ENCODE measurements at places on chromosomes 11 and 22.

GRCh38 chr11:128956401-128957201, 13.9 kb upstream of the TP53AIP1 start:
- DNase-seq: peak; percentile 38

DNA sequence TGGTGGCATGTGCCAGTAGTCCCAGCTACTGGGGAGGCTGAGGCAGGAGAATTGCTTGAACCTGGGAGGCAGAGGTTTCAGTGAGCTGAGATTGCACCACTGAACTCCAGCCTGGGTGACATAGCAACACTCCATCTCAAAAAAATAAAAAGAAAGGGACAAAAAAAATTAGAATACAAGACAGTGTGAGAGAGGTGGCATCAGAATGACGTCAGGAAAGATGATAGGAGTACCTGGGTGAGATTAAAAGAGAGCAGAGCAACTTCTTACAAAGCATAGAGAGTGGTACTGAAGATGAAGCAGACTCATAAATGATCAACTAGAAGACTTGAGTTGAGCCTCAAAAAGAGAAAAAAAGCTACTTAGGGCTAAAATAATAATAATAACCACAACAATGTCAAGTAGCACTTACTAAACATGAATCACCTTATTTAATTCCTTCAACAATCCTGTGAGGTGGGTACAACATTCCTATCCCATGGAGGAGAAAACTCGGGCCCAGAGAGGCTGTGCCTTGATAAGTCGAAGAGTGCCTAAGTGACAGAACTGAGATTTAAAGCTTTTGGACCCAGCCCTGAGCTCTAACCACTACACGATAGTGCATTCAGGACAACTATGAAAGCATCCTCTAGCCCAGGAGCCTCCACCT, 5.2 kb upstream of the SLN start:
- DNase-seq: no peak

GRCh38 chr11:102493524-102493923, 37.0 kb downstream of the MMP7 start:
- no peak for DNase-seq

GRCh38 chr11:77136074-77136473, 8.0 kb downstream of the MYO7A start:
- no peak for DNase-seq

DNA sequence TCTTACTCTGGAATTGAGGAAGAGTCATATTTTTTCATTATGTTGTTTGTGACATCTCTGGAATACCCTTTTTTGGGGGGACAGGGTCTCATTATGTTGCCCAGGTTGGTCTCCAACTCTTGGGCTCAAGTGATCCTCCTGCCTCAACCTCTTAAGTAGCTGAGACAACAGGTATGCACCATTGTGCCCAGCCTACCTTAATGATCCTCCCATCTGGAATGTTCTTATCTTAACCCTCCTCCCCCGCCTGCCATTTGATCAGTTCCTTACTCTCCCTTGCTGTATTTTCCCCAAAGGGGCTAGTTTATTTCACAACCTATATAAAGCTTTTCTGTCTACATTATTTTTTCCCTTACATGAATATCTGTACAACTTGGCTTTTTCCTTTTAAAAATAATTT, 594.7 kb downstream of the METTL15 start:
- DNase-seq: no peak

GRCh38 chr11:14012846-14013245, 50.3 kb downstream of the SPON1 start:
- no peak for DNase-seq

DNA sequence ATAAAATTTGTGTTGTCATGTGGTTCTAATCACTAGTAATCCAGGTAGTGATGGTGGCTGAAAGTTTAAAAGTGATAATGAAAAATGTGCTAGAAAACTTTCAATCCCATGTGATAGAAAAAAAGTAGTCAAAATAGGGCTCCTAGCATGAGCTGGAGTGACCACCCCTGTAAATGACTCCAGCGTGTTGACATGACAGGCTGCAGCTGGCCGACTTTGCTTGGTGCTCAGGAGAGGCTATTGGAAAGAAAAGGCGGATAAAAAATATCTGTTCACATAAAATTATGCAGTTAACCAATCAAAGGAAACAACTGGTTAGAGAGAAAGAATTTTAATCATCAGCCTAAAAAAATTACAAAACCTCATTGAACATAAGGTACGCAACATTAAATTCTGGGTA, 16.9 kb upstream of the MTCH2 start:
- no peak for DNase-seq
